ENCODE measurements at places on chromosomes 6 and 20.

GRCh38 chr20:49656304-49656703, 57.4 kb downstream of the B4GALT5 start:
- peaks cover 36% of the 10 kb centered on the region for H3K36me3 ChIP-seq
- no peak for DNase-seq

DNA sequence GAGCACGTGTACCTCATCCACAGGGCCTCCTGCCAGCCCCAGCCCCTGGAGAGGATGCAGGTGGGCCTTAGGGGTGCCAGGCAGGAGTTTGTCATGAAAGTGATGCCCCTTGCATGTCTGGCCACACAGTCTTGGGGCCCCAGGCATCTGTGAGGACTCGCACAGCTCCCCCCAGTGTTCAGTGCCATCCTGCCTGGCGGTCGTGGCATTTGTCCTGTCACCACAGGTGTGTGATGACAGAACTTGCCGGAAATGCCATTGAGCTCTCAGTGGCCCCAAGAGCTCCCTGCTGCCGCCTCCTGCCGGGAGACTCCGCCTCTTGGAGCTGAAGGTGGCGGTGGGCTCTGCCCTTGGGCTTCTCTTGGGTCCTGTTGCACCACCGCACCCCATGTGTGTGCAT, 30.6 kb upstream of the ADRM1 start:
- H3K27ac ChIP-seq: no peak overlapping the region
- H3K4me3 ChIP-seq: no peak overlapping the region
- peaks cover 21% of the 10 kb centered on the region for H3K4me1 ChIP-seq
- H3K27me3 ChIP-seq: no peaks in the 10 kb centered on the region
- H3K36me3 ChIP-seq: peaks cover 53% of the 10 kb centered on the region

DNA sequence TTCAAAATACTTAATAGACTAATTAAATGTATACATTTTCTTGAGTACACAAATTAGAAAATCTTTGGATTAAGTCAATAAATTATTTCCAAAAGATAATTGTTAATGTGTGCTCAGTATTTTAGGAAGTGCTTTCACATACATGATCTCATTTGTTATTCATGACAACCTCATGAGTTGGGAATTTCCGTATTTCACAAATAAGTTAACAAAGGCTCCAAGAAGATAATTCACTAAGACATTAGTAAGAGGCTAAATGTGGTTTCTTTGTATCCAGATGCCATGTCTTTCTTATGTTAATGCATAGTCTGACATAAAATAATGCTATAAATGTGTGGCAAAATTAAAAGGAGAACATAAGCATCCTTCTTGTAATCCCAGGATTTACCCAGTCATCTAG, 79.5 kb upstream of the TCF21 start:
- peaks cover 26% of the 10 kb centered on the region for H3K27me3 ChIP-seq
- no peak overlapping the region for H3K27ac ChIP-seq
- H3K4me1 ChIP-seq: peaks cover 17% of the 10 kb centered on the region

- no peaks in the 10 kb centered on the region for H3K4me1 ChIP-seq
- no peak for DNase-seq
- H3K27ac ChIP-seq: no peak overlapping the region
- H3K4me3 ChIP-seq: no peak overlapping the region
Measured at GRCh38 chr20:17443131-17443858, 87.9 kb downstream of the BFSP1 start.

DNA sequence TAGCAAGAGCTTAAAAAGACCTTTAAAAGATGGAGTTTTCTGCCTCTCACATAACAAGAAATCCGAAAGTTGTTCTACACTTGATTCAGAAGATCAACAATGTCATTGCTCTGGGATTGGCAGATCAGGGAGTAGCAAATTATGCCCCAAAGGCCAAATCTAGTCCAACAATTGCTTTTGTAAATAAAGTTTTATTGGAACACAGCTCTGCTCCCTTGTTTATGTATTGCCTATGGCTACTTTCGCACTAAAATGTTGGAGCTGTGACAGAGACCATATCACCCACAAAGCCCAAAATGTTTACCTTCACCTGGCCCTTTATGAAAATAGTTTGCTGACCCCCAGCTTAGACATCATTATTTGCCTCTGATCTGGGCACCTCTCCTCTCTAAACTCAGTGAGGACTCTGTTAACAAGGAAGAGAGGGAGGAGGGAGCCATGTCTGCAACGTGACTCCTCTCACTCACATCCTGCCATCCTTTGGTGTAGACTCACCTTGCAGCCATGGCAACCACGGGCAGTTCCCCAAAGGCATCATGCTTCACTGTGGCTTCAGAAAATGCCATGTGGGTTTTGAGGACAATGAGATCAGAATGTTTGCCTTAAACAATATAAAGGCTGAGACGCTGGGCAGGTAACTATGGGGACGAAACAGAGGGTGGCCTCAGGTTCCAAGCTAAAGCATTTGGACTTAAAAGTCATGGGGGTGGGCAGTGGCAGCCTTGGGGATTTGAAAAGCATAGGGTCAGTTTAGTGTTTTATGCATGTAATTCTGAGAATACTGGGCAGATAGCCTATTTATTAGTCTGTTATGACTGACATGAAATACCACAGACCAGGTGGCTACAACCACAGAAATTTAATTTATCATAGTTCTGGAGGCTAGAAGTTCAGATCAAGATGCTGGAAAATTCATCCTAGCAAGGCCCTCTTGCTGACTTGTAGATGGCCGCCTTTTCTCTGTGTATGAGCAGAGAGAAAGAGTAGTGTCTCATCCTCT, 149.7 kb upstream of the TNFAIP3 start:
- H3K36me3 ChIP-seq: no peaks in the 10 kb centered on the region
- no peak for DNase-seq
- peaks cover 5% of the 10 kb centered on the region for H3K4me1 ChIP-seq

DNA sequence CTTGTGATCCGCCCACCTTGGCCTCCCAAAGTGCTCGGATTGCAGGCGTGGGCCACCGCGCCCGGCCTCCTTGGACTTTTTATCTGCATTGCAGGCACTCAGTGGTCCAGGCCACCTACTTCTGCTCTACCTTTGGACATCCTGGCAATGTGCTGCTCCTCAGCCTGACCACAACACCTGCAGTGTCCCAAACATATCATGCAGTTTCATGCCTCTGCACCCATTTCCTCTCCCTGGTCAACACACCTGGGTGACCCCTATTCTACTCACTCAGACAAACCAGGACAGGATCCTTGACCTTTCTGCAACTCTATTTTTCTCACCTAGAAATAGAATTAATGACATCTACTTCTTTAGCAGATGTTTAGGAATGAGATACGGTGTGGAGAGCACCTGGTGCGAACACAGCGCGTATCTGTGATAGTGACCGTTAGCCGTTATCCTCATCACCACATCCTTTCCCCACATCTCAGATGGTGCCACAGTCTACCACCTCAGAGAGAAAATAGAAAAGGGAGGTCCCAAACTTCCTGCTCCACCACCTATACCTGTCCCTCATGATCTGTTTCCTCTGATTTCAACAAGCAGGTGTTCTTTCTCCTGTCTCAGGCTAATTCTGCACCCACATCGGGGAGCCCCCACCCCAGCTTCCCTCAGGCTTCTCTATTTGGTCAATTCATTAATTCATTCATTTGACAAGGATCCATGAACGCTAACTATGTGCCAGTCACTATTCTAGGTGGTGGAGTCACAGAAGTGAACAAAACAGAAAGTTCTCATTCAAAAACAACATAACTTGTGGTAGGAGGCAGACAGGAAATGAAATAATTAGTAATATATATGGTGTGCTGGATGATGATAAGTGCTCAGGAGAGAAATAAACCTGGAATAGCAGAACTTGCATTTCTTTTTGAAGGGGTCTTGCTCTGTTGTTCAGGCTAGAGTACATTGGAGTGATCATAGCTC, 4.3 kb upstream of the BTN3A2 start:
- no peak overlapping the region for H3K27ac ChIP-seq
- no peak for DNase-seq
- H3K4me1 ChIP-seq: peaks cover 23% of the 10 kb centered on the region
- H3K4me3 ChIP-seq: peak overlapping the region; percentile 5
- H3K36me3 ChIP-seq: no peaks in the 10 kb centered on the region
- peaks cover 7% of the 10 kb centered on the region for H3K27me3 ChIP-seq

DNA sequence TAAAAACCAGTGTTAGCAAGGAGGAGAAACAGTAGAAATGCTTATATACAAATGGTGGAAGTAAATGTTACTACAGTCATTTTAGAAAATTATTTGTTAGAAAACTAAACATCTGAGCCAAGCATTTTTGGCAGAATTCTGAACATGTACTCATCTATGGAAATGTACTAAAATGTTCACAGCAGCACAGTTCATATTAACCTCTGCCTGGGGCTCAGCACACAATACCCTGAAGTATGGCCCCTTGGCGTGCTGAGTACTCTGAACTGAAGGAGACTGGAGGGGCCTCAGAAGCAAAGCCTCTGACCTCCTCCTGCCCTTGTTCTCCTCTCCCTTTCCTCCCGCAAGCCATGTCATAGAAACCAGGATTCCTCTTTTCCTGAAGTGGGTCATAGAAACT, 66.2 kb upstream of the RALGAPA2 start:
- no peak overlapping the region for H3K27ac ChIP-seq
- peaks cover 10% of the 10 kb centered on the region for H3K27me3 ChIP-seq
- H3K4me1 ChIP-seq: peaks cover 2% of the 10 kb centered on the region
- no peak for DNase-seq
- H3K4me3 ChIP-seq: no peak overlapping the region

All from stimulated activated naive B cell treated with anti-CD40 and anti-IgM and Interleukin-4, amounts not matched to agents 10 μg/mL and 1 μg/mL and 100 μg/mL, for 72 hours (primary cell).